ENCODE measurements at places on chromosomes 6 and 20.

- no peak for DNase-seq
Observed at GRCh38 chr20:6700563-6701329, 66.7 kb upstream of the BMP2 start.

DNA sequence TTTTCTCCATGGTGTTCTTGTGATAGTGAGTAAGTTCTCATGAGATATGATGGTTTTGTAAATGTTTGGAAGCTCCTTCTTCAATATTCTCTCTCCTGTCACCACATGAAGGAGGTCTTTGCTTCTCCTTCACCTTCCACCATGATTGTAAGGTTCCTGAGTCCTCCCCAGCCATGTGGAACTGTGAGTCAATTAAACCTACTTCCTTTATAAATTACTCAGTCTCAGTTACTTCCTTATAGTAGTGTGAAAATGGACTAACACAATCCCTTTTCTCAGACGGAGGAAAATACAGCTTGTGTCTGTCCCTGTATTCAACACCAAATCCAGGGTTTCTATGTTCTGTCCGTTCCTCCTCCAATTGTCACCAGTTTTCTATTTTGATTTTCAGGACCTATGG, 181.0 kb downstream of the ALDH8A1 start:
- no peak for DNase-seq

DNA sequence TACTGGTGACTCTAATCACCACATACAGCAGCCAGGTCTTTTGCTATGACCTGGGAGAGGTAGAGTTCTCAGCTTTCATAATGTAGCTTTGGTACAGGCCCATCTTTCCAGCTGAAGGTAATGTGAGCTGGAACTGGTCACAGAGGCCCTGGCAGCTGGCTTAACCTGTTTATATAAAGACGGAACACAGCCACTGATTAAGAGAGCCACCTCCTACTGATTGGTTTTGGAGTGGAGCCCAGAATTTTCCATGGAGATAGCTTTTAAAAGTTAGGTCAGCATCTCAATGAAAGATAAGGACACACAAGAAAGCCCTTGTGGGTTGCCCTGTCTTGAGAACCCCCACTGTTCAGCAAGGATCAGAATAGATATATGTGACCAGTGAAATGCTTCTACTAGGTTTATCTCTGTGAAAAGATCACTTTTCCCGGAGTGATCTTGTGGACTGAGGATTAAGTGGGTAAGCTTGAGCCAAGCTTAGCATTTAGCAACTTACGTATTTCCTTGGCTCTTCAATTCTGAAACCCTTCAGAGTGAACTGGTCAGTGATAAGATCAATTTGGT, 213.7 kb upstream of the CITED2 start:
- DNase-seq, result no peak

GRCh38 chr20:36493051-36493800, 48.1 kb upstream of the MYL9 start:
- DNase-seq, result no peak

DNA sequence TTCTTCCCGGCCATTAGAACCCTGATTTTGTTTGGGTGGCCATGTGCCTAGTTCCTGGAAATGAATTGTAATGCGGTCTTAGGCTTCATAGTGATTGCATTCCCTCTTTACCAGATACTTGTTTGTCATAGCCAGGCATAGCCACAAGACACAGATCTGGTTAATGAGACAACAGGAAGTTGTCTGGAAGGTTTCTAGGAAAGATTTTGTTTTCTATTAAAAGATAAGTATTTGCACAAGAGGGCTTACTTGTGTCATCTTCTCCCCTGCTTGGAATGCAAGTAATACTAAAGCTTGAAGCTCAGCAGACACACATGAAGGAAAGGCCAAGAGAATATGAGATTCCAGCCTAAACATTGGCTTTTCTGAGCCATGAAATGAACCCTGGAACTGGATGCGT, 12.9 kb downstream of the FARS2 start:
- DNase-seq, result no peak

DNA sequence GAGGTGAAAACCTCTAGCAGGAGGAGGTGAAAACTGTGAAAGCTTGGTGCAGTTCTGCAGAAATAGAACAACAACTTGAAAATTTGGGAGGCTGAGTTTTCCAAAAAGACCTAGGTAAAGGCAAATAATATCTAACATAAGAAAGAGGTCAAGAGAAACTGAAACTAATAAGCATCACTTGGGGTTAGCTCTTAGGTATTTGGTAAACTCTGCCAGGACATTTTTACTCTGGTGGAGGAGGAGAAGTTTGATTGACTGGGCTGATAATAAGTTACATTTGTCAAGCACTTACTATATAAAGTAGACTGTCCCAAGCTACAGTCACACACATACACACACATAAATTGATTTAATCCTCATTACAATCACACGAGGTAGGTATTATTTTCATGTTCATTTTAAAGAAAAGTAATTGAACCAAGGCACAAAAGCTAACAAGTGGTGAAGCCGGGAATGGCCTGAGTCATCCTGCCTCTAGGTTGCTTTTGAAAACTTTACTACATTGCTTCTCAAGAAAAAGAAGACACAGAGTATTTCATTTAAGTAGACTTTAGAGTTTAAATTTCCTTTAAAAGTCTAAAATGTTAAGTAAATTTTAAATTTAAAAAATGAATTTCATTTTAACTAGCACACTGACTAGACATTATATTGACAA, 275.5 kb downstream of the PTPRK start:
- DNase-seq, result no peak

DNA sequence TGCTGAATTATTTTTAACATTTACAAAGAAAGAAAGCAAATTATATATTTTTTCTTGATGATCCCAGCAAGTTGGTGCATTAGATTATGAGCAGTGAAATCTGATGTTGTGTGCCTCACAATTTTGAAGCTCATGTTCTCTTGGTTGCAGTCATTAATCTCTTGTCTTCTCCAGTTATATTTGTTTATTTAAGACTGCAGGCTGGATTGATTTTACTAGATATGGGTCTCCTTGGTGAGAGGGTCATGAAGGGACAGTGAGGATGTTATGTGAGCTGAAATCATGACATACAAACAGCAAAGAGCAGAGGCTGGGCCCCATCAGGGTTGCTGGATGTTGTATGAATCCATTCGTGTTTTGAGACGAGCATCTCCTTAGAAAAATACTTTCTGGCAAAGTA, 64.2 kb upstream of the AKIRIN2 start:
- DNase-seq, result no peak

GRCh38 chr6:13303668-13304017, 24.7 kb downstream of the TBC1D7 start:
- peak; percentile 21 for DNase-seq

GRCh38 chr6:36893976-36894932, 8.5 kb downstream of the C6orf89 start:
- DNase-seq, result no peak

GRCh38 chr6:91464201-91464600, 877.3 kb upstream of the MAP3K7 start:
- no peak for DNase-seq

- DNase-seq, result no peak
Observed at GRCh38 chr6:127517693-127518092, 1.4 kb downstream of the MTCL3 start.

DNA sequence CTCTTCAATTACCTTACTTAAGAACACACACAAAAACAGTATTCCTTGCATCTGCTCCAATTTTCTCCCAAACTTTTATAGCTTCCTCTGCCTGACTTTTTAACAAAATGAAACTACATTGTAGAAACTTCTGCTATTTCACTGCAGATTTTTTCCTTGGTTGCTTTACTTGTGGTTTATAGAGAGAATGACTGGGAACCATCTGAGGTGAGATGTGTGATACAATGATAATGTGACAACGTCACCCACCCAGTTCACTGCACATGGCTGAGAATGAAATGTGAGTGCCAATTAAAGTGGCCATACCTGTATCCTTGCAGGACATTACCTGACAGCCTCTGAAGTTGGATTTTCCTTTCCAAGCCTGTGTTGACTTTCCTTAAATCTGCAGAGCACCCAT, 258.4 kb downstream of the CD83 start:
- DNase-seq, result no peak

- no peak for DNase-seq
Observed at GRCh38 chr6:2205396-2205795, 40.0 kb downstream of the GMDS start.

DNA sequence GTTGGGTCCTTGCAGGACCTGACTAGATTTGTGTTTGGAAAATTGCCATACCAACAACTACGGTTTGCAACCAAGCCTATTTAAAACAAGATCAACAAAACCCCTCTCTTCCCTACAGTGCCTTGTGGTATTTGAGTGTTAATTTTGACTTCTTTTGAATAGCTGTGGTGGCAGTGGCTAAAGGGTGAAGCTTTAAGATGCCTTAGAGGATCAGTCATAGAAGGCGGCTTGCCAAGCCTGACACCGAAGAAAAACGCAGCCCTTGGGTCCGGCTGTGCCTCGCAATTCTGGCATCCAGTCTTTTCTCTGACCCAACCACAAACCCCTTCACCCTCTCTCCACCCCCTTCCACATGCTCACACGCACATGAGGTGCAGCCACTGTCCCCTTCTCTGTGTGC, 32.6 kb downstream of the BMP6 start:
- DNase-seq, result no peak

GRCh38 chr6:159035891-159036290, 8.9 kb downstream of the TAGAP start:
- no peak for DNase-seq

- no peak for DNase-seq
Observed at GRCh38 chr6:142189057-142189456, 42.0 kb downstream of the VTA1 start.

GRCh38 chr6:72272958-72273357, 348.9 kb upstream of the KCNQ5 start:
- DNase-seq, result no peak

GRCh38 chr20:1449370-1449769, 17.3 kb downstream of the NSFL1C start:
- no peak for DNase-seq

DNA sequence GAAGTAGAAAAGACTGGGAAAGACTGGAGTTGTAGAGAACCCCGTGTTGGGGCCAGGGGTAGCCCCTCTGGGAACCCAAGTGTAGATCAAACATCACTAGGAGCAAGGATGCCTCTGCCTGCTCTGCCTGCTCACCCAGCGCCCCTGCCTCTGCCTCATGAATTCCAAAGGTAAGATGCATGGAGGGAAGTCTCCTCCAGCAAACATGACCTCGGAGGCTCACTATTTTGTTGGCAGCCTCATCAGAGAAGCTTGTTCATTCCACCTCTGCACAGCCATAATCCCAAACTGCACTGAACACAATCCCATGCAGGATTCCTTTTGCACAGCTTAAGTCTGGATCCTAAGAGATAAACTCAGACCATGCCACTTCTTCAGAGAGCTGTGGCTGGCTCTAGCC, 4.9 kb downstream of the FRS3 start:
- no peak for DNase-seq

- DNase-seq, result no peak
Observed at GRCh38 chr6:91566467-91566866, 979.6 kb upstream of the MAP3K7 start.

GRCh38 chr6:39933669-39934130, 562 bp downstream of the MOCS1 start:
- no peak for DNase-seq

DNA sequence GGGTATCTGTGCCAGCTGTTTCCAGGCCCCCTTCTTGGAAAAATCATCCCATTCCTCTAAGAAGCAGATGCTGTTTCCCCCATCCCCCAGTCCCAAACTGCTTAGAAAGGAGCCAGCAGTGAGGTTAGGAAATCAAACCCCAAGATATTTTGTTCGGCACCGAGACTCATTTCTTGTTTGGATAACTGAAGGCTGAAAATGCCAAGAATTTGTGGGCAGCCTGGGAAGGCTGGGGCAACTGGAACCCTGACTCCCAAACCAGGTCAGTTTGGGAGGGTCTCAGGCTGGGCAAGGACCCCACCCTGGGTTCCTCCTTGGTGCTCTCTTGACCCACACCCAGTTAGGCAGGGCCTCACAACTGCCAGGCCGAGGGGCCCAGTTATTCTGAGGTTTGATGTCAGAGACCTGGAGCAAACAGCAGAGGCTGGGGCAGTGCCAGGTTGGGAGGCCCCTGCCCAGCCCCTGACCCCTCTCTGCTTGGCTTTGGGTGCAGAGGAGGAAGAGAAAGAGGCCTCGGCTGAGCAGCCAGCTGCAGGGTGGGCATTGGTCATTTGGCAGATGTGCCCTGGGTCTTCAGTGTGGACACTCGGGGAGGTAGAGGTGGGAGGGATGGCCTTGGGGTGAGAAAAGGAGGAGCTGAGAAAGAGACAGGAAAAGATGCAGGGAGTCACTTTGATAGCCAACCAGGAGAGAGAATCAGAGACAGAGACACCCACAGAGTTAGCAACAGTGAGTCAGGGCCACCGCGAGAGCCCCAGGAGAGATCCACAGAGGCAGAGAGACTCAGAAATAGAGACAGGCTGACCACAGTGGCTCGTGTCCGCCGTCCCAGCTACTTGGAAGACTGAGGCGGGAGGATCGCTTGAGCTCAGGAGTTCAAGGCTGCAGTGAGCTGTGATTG, 5.0 kb downstream of the ANGPT4 start:
- no peak for DNase-seq

- no peak for DNase-seq
Observed at GRCh38 chr6:136411025-136411325, 121.3 kb upstream of the BCLAF1 start.

GRCh38 chr20:12012241-12013222, 94.8 kb downstream of the BTBD3 start:
- no peak for DNase-seq

DNA sequence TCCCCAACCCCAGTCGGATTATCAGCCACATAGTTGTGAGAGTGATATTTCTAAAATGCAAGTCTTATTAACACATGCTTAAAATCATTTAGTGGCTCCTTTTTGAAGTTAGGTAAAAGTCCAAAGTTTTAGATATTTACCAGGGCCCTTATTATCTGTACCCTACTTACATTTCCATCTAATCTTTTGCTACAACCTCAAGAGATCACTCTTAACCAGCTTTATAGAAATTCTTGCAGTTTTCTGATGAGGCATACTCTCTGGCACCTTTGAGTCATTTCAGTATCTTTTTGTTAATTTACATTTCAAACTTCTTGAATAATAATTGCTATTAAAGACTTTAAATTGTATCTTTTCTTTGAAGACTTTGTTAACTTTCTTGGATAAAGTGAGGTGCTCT, 453.3 kb downstream of the RFPL4B start:
- no peak for DNase-seq

DNA sequence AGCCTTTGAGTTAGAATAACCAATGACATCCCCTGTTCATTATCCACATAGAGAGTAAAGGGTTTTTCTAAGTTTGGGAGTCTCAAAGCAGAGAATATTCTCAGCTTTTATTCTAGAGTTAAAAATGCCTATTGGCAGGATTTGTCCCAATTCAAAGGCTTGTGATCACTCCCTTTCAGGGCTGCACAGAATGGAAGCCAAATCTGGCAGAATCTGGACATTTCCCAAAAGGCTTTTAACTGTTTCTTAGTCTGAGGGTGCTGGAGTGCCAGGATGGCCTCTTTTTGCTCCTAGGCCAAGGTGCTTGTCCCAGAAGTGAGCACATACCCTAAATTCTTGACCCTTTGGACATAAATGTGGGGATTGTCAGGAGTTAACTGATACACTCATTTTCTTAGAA, 556.6 kb downstream of the DOK5 start:
- no peak for DNase-seq

GRCh38 chr6:161921602-161922395, 647.9 kb upstream of the AGPAT4 start:
- no peak for DNase-seq
